Amygdala (tissue), 56 donors: ENCODE measurements at places on chromosomes 2 and 18.

GRCh38 chr2:212686285-212686895 lies 147.8 kb upstream of the ERBB4 start:
- DNase-seq = no peak

DNA sequence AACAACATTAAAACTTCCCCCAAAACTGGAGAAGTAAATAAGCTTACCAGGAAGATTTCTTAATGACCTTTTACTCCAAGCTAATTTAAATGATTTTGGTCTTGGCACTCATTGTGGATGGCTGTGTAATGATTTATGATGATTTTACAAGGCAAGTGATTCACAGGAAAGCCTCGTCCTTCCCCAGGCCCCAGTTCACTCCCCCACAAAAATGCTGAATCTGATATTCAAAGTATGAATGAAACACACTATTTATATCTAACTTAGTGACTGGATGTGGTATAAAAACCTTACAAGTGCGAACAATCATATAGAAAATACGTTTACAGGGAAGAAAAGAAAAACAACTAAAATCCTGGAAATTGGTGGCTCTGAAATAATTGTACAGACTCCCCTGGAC lies 49.8 kb downstream of the ZNF516 start:
- DNase-seq = no peak

DNA sequence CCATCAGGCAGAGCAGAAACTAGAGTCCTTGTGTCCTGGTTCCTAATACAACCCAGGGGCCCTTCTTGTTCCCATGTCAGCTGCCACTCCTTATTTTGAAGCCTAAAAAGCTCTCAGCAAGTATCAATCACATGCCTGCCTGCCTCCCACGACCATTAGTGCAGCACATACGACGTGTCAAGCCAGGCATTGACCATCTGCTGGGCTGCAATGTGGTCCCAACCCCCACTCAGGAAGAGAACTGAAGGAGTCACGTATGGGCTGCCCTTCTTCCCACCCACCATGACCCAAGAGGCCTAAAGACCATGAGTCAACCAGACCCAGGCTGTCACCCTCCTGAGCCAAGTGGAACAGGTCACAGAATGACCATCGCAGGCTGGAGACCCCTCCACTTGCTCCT lies 98.8 kb downstream of the KLHL29 start:
- no peak for DNase-seq

DNA sequence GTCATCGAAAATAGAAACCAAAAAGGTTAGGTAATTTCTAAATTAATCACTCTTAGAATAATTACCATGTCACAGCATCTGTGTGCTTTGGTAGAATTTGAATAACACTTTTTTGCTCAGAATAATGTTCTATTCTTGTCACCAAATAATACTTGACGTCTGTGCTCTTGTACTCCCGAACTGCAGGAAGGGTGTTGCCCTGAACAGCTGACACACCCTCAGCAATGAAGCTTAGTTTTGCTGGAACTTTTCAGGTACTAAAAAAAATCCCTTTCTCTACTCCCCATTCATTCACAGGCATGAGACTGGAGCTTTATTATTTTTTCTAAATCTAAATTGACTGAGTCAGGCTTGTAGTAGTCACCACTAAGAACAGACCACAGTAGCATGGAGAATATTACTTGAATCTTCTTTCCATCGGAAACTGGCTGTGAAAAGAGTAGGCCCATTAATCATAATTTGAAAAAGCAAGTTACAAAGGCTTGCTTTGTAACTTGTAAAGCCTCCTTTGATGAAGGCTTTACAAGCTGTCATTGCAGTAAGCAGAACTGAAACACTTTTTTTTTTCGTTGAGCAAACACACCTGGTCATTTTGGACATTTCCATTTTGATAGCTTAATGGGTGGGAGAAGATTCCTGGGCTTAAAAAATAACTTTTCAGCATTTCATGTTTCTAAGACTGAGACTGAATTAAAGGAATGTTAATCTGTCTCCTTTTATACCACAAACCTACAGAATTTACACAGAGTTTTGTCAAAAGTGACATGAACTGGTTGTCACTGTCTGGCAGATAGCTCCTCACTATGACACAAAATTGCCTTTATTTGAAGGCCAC lies 70.3 kb upstream of the PELI1 start:
- no peak for DNase-seq

- DNase-seq = no peak
Measured at GRCh38 chr2:177683661-177684069, 291.1 kb downstream of the AGPS start.

- no peak for DNase-seq
Measured at GRCh38 chr18:59912007-59912550, 12.3 kb downstream of the PMAIP1 start.

- no peak for DNase-seq
Measured at GRCh38 chr2:71933467-71934319, 214.0 kb downstream of the CYP26B1 start.

GRCh38 chr18:42813570-42813969 lies 301.9 kb downstream of the RIT2 start:
- DNase-seq = no peak

- no peak for DNase-seq
Measured at GRCh38 chr18:54776282-54776977, 51.8 kb upstream of the RAB27B start.
